ENCODE measurements at places on chromosomes 12 and 14.

DNA sequence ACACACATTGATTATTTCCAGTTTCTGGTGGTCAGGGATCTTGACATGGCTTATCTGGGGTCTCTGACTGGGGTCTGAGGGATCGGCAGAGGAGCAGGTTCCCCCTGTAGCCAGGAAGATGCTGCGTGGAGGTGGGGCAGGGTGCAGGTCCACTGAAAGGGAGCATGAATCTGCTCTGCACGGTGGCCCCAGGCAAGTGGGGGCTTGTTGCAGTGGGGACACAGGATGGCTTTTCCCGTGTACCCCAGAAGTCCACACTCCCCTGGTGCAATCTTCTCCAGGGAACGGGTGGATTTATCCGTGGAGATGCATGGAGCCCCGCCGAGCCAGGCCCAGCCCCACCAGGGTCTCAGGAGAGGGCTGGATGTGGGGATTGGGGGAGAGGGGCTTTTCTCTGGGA, 210.4 kb upstream of the C14orf180 start:
- DNase-seq: no peak

DNA sequence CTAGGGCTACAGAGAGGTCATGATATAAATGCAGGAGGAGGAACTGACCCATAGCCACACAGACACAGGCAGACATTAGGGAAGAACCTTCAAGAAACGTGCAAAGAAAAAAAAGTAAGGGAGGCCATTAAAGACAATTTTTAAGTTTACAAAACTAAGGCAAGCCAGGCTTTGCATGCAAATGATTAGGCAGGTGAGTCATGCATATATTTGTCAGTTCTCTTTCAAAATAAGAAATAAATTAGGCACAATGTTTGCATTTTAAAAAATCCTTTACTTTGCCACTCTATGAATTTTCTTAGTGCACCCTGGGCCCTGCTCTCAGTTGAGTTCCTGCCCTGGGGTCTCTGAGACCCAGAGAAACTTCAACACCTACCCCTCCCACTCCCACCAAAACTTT, 75.0 kb downstream of the PRMT8 start:
- DNase-seq: no peak

GRCh38 chr14:32102152-32102787, 25.2 kb downstream of the ARHGAP5 start:
- no peak for DNase-seq

- no peak for DNase-seq
These were observed 4.9 kb upstream of the AQP6 start for GRCh38 chr12:49967777-49968250.

- DNase-seq: no peak
These were observed 53.6 kb downstream of the SLC25A47 start for GRCh38 chr14:100376751-100377171.

DNA sequence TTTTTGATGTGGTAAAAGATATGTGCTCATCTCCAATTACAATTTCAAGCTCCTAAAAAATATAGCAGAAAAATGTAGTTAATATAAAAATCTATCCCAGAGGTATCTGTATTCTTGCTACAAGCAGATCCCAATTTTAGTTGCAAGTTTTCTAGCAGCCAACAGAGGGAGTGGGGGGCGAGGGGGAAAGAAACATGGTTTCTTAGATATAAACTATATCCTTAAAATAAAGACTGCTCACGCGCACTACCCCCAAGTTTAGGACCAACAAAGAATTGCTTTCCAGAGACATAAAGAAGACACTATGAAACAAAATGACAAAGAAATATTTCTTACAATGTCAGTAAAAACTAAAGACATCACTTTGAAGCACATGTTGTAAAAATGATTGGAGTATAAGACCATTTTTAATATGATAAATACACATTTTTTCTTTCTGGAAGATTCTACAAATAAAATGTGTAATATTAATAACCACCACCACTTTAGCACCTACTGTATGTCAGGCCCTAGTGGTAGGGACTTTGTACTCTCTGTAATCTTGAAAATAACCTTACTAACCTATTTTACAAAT, 5.4 kb downstream of the MAGOHB start:
- no peak for DNase-seq

GRCh38 chr12:120584343-120585149, 3.3 kb upstream of the POP5 start:
- peak; percentile 60 for DNase-seq

- no peak for DNase-seq
These were observed 115.6 kb downstream of the DIP2B start for GRCh38 chr12:50620109-50620977.

GRCh38 chr14:57290751-57291150, 22.0 kb downstream of the AP5M1 start:
- DNase-seq: no peak

- DNase-seq: no peak
These were observed 3.0 kb downstream of the GZMB start for GRCh38 chr14:24630872-24631477.

DNA sequence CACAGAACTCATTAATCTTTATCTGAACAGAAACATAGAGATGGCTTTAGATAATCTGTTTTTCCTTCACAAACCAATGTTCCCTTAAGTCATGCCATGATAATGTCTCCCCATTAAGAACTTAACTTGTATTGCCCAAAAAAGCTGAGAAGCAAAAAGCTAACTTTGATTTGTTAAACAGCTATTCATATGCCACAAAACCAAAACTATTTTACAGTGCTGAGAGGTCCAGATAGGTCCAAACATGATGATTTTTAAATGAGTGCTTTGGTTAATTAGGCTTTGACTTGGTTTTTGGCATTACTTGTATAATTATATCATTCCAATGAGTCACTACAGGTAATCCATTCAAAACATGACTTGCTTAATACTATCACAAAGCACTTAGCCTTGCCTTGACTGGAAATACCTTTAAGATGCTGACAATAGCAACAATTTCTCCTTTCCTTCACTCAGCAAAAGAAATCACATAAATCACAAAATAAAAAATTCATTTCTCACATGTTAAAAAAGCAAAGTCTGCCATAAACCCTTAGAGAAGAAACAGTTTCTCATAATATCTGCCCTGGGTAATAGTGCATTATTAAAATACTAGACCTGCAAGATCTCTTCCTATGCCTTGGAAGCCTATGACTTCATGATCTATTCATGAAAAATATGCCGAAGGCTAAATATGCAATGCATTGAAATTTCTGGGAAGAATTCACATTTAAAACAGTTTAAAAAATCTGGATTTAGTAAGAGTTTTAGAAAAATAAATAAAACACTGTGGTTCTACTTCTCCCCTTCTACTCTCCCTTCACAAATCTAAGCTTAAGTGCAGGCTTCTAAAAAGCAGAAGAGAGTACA, 52.0 kb upstream of the SAV1 start:
- no peak for DNase-seq

DNA sequence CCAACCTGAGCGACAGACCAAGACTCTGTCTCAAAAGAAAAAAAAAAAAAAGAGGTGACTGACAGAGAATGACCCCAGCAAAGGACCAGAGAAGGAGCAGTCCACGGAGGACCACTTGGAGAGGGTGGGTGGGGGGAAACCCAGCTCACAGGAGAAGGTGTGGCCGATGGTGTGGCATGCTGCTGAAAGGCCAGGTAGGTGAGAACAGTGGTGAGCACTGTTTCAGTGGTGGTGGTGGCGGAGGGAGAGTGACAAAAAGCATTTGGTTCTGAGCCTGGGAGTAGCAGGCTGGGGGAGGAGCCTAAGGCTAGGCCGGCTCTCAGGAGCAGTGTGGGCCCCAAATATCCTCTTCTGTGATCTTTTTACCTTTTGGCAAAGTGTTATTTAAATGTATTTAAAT, 63.8 kb downstream of the IRF2BPL start:
- DNase-seq: no peak

DNA sequence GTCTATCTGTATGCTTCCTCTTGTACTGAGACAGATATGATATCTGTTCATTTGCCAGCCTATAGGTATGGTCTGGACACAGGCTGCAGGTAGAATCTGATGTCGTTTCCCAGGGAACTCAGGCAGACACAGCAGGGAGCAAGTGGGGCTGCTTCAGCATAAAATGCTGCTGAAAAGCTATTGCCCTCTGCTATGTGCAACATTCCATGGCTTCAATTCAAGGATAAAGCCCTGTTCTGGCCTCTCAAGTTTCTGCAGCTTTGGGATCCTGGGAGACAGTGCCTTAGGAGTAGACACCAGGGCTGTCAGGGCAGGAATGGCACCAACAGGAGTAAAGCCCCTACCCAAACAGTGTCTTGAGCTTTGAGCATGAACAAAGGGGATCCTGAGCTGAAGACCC, 173.5 kb downstream of the SLC41A2 start:
- DNase-seq: peak; percentile 51

DNA sequence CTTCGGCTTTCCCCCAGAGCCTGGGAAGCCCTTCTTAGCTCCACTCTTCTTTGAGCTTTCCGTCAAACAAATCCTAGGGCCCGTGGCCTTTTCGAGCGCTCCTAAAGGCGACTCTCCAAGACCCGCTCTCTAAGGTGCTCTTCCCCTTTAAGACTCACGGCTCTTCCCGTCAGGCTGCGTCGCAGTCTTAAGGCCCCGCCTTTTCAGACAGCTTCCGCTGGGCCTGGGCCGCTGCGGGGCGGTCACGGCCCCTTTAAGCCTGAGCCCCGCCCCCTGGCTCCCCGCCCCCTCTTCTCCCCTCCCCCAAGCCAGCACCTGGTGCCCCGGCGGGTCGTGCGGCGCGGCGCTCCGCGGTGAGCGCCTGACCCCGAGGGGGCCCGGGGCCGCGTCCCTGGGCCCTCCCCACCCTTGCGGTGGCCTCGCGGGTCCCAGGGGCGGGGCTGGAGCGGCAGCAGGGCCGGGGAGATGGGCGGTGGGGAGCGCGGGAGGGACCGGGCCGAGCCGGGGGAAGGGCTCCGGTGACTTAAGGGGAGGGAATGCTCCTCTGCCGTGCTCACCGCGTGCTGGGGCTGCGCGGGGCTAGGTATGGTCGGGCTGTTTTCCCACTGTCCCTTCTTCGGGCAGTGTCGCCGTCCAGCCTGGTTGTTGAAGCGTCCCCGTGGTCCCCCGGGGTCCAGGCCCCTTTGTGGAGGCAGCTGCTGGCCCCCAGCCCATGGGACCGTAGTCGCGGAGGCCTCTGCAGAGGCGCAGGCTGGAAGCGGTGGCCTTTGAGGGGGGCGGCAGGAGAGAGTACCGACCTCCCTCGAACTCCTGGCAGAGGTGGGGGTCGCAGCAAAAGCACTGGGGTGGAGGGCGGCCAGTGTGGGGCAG, at the start of gene PEX5:
TSS of gene PEX5 (plus strand) at position 289 of the 870 bp plus-strand sequence. CDS start 692 bp downstream, outside the sequence.
- peak; percentile 93 for DNase-seq

DNA sequence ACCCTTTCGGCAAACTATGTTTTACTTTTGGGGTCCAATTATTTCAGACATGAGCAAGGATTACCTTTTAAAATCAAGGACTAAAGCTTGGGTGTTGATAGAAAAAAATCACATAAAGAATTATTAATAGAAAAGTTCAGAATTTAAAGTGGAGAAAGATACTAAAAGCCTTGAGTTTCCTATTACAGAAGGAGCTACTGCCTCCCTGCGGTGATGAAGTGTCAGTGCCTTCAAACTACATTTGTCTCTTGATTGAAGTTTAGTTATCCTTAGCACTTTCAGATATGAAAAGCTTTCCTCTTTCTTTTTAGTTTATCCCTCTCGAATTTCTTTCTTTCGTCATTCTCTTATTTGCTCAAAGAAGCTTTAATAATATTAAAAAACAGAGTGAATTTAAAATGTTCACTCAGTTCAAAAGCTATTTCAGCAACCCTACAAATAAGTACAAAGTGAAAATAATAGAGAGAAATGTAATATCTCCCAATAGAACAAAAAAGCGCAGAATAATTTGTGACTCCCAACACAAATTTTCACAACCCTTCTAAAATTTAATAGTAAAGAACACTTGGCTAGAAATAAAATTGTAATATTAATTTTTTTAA, 87.6 kb downstream of the SEC23A start:
- peak; percentile 44 for DNase-seq

DNA sequence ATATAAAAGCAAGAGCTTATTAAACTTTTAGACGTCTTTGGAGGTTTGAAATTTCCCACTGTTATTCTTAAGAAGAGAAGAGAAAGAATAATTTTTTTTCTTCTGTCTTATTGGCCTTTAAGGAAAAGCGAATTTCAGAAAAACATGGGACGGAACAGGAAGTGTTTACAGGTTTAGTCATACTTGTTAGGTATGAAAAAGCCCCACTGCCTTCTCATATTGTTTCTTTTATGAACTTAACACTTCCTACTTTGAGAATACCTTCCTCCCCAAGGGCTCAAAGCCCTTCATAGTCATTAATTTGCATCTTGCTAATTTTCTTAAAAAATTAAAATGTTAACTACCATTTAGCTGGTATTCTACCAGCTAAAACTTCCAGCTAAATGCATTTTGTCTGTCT, 82.0 kb downstream of the ETV6 start:
- no peak for DNase-seq

GRCh38 chr12:64457032-64457431, 5.1 kb downstream of the TBK1 start:
- no peak for DNase-seq

- DNase-seq: no peak
These were observed 33.2 kb downstream of the ETNK1 start for GRCh38 chr12:22658214-22658613.

GRCh38 chr12:42097971-42098370, 46.7 kb downstream of the GXYLT1 start:
- DNase-seq: no peak

DNA sequence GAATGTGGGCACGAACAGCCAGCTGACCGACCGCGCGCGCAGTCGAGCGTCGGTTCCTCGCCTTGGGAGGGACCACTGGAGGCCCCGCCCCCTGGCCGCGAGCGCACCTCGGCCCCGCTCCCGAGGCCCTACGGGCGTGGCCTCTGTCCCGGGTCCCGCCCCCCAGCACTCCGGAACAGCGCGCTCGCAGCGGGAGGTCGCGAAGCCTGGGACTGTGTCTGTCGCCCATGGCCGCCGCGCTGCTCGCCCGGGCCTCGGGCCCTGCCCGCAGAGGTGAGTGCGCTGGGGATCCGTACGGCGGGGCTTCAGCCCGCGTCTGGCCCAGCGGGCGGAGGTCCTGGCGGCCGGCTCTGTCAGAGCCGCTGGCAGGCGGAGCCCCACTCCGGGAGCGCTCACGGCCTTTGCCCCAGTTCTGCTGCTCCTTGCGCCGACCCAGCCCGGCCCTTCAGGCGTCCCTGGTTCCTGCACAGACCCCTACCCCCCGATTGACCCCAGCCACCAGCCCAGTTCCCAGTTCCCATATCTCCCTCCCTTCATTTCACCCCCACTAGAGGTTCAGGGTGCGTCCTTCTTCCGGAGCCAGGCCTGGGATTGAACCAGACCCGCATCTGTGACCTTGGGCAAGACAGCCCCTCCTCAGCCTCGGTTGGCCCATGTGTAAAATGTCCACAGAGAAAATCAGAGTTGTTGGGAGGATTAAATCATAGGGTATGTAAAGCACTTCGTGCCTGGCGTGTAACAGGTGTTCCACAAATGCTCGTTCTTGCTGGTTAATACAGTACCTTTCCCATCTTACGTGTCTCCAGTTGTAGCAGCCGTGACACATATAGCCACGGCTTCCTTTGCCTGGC, at the start of gene ACADS:
TSS of gene ACADS (plus strand) at position 168 of the 851 bp plus-strand sequence. CDS start at position 228, 60 bp downstream.
- DNase-seq: peak; percentile 93

DNA sequence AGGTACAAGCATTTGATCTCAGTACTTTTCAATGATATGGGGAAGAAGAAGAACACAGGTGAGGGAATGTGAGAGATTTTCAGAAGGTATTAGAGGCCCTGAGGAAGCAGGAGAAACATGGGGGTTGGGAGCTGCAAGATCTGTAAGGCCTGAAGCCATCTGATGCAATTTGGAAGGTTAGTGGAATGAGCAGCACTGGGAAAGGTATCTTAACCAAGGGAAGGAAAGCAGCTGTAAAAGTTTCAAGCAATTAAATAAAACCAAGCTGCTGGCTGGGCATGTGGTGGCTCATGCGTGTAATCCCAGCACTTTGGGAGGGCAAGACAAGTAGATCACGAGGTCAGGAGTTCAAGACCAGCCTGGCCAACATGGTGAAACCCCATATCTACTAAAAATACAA, 104.4 kb upstream of the PARP11 start:
- no peak for DNase-seq

Measured in testis (tissue), 5 donors.